ENCODE measurements at places on chromosomes 1 and 21.
A peak's percentile ranks its signal among the peaks of the same experiment; 100 is the strongest.

DNA sequence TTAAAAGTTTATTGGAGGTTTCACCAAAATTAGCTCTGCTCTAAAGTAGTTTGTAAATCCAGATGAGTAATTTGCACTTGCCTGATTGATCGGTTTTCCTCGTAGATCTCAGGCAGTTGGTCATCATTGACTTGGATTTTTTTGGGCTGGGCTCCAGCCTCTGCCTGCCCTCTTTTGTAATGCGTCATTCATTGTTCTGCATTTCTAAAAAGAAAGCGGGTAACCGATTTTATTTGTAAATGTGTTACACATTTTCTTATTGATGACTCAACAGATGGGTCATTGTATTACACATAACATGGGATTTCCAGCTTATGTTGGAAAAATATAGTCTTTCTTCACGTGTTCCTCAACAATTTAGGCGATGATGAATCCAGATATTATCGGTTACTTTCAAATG is 5.5 kb downstream of the ETS2 start:
- peak; percentile 64 for DNase-seq

GRCh38 chr1:153679337-153680119 is 1.0 kb downstream of the NPR1 start:
- no peak for DNase-seq

DNA sequence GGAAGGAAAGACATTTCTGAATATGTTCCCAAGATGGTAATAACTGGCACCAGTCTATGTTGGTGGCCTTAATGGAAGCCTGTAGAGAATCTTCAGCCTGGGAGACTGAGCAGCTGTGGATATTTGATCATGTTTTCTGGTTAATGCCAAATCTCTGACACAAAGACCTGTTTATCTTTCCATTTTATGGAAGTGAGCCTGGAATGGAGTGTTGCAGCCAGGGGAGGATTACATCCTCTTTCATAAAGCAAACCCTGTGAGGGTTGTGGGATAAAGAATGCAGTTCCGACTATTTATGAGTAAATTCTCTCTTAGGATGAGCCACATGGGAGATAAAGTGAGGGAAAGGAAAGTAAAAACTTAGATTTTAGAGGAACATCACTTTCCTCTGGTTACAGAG is 144.1 kb downstream of the PCP4 start:
- DNase-seq: no peak

DNA sequence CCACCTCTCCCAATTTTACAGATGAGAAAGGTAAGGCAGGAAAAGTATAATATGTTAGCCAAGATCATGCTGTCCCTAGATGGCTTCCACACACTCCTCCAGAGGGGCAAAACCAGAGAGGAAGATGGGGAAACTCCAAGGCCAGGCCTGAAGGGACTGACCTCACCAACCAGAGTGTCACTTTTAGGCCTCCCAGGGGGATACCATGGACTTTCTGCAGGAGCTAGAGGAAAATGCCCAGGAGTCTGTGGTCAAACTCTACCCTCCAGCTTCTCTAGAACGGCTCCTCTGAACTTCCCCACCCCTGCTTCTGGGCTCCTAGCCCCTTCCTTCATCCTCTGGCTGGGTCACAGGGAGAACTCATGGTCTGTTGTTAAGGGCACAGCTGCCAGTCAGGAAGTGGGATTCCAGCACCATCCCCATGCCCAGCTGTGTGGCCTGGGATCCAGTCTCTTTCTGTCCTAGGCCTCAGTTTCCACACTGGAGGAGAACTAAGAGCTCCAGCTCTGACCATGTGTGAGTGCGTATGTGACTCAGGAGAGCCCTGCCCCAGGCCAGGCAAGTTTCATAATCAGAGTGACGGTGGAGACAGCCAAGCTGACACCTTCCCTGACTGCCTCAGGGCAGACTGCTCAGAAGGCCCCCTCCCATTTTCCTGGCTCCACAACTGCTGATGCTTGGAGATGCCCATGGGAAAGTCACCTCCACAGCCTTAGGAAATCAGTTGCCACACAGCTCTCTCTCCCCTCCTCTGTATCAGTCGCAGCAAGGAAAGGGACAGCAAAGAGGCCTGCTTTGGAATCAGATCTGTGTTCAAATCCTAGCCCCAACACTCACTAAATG is 1.9 kb downstream of the IGSF8 start:
- DNase-seq: peak; percentile 58

DNA sequence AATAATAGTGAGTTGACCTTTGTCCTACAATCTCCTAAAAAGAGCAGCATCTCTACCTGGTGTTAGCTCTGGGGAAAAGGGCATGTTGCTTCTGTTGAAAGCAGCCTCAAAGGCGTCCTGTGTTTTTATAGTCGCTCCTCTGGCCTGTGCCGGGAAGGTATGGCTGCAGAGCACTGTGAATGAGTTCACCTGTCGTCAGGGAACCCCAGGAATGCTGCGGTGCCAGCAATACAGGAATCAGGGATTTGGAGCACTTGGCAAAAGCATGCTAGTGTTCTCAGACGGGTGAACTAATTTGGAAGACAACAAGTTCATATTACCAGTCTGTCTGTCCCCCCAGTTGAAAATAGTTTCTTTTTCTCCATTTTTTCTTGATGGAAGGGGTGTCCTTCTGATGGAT is 60.3 kb upstream of the PGD start:
- no peak for DNase-seq

- DNase-seq: peak; percentile 80
These were observed 46.8 kb downstream of the XCL1 start for GRCh38 chr1:168623003-168623828.

DNA sequence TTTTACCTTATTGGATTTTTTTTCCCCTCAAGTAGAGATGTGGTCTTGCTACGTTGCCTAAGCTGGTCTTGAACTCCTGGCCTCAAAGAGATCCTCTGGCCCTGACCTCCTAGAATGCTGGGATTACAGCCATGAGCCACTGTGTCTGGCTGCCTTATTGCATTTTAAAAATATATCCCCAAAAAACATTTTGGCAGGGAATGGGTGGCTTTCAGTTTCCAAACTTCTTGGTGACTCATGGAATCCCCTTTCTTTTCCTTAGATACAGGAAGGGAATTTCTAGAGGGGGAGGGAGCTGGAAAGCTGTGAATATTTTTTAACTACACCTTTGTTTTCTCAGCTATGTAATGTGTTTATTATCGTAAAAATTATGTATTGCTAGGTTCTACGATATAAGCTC is 73.3 kb downstream of the SNRPE start:
- DNase-seq: no peak

DNA sequence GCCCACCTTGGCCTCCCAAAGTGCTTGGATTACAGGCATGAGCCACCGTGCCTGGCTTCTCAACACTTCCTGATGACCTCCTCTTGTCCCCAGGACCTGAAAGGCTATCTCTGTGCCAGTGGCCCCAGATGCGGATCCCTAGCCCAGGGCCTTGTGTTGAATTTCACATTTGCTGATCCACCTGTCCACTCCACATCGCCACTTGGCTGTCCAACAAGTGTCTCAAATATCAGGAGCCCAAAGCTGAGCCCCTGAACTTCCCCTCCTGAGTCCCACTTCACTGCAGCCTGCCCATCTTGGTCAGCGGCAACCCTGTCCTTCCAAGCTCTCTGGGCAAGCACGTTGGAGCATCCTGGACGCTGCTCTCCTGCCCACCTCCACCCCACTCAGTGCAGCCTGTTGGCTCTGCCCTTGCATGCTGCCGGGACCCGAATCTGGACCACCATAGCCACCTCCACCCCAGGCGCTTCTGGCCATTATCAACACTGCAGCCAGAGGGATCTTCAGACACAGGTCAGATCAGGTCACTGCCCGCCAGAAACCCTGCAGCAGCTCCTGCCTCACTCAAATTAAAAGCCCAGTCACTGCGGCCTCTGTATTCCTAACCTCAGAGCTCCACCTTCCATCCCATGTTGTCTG is 352.5 kb upstream of the VAMP3 start:
- no peak for DNase-seq

DNA sequence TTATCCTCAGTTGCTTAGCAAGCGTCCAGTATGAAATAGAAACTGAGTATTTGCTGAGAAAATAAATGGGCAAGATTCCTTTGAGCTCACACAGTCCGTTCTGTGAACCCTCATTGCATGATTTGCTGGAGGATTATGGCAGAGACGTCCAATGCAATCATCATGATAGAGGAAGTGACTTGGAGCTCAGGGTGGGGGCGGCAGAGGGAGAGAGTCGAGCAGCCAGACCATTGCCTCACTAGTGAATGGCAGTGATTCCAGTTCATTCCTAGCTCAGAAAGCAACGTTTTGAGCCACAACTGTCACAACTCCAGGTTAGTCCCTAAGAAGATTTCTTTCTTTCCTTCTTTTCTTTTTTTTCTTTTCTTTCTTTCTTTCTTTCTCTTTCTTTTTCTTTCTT is 27.5 kb upstream of the COL9A2 start:
- peak; percentile 46 for DNase-seq

DNA sequence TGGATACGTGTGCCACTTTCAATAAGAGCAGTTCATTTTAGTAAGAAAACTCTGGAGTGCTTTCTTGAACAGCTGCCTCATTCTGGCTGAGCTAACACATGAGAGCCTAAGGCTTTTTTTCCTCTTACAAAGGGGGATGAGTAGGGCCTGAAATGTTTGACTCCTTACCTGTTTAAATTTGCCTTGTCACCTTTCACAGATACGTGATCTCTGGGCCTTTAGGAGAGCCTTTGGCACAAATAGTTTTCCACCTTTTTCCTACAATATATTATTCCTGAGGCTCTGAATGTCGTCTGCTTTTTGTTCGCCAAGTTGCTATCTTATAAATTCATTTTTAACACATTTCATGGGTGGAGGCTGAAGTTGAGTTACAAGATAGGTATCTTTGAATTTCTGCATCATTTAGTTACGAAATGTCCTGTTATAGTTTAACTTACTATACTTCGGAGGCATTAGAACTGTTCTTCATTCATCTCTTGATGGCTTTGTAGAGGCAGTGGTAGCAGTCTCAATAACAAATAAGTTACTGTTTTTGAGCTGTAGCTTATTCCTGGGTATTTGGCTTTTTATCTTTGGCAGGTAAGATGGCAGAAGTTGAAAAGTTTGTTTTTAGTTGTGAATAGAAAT is 17.2 kb downstream of the UBAP2L start:
- DNase-seq: no peak

- DNase-seq: no peak
These were observed 37.6 kb downstream of the C1orf87 start for GRCh38 chr1:60035921-60036320.

DNA sequence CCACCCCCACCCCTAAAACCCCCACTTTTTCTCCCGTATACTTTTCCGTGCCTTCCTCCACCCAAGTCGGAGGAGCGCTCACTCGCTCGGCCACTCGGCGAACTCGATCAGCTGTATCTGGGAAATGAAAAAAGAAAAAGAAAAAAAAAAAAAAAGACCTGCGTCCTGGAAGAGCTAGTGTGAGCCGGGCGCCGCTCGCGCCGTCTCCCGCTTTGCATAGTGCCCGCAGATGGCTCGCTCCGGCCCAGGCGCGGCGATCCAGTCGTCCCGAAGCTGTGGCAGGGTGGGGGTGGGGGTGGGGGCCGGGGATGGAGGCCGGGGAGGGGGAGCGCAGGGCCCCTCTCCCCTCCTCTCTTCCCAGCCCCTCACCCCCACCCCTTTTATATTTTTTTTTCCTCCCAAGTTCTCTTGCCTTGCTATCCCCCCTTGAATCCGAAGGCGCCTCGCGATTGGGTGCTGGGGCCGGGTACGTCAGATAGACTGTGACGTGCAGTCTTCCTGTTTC is 299 bp upstream of the PROX1 start:
- peak; percentile 88 for DNase-seq

- DNase-seq: no peak
These were observed 23.0 kb upstream of the TMEM52 start for GRCh38 chr1:1941868-1942752.

GRCh38 chr1:185661971-185662370 is 72.2 kb upstream of the HMCN1 start:
- no peak for DNase-seq

- DNase-seq: peak; percentile 16
These were observed 33.0 kb upstream of the TARDBP start for GRCh38 chr1:10979483-10979920.

- peak; percentile 93 for DNase-seq
These were observed 13.7 kb downstream of the DHRS3 start for GRCh38 chr1:12604114-12604874.

- DNase-seq: no peak
These were observed 212.6 kb downstream of the TGFB2 start for GRCh38 chr1:218557731-218558130.

GRCh38 chr1:185632659-185633423 is 101.3 kb upstream of the HMCN1 start:
- DNase-seq: peak; percentile 73

DNA sequence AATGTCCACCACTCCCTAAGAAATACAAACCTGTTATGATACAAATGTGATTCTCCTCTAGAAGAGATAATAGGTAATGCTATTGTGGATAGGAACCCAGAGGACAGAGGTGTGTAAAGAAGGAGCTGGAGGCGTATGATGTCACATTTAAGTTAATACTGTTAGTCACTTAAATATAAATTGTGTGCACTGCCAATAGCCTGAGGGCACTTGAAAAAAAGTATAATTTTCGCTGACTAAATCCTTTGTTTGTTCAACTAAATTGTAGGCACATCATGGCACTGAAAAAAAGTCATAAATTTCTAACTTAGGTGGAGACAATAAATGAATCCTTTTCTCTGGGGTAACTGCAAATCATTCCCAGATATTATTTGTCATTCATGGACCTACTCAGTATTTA is 4.4 kb downstream of the RCSD1 start:
- no peak for DNase-seq

GRCh38 chr1:85330711-85331290 is 54.4 kb upstream of the BCL10 start:
- DNase-seq: peak; percentile 87

DNA sequence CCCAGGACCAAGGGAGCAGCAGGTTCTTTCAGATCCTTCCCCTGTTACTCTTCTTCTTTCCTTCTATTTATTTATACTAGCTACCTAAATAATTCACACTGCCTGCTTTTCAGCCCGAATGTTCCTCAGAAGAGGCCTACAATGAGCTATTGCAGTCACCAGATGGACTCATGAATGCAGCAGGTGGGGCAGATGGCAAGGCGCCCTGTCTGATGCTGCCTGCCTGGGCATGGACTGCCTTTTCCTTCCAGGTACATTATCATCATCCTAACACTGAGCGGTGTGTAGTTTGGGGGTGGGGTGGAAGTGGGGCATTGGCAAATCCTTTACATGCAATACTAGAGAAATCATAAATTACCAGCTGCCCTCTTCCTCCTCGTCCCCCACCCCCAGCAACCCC is 17.6 kb downstream of the ESRRG start:
- DNase-seq: no peak

GRCh38 chr21:36186506-36187399 is 30.1 kb downstream of the DOP1B start:
- no peak for DNase-seq

GRCh38 chr21:35850029-35850428 is 210.3 kb downstream of the SETD4 start:
- peak; percentile 84 for DNase-seq

DNA sequence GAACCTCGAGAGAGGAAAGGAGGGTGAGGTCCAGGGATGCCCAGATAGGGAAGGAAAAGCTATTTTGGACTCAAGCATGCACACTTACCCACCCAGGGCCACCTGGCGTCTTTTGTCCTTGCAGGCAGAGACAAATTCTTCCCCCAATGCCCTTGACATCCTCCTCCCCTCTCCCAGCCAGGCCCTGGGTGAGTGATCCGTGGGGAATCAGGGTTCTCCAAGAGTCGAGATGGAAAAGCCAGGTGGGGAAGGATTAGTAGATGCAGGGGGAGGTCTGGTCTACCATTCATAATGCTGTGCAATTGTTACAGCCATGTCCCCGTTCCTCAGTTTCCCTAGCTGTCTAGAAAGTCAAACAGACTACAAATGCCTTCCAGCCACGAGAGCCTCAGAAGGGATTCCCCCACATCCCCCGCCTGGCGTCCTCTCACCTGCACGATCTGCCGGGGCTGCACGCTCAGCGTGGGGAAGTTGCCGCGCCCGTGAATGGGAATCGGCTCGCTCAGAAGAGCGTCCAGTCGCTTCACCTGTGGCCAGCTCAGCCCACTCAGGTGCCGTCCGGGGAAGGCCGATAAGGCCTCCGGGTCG is 580 bp downstream of the TENT5B start:
- DNase-seq: no peak

Data from AG08395 (cell line).